NCI-H460 (cell line): ENCODE measurements at places on chromosomes 12 and 14.
A peak's percentile ranks its signal among the peaks of the same experiment; 100 is the strongest.

DNA sequence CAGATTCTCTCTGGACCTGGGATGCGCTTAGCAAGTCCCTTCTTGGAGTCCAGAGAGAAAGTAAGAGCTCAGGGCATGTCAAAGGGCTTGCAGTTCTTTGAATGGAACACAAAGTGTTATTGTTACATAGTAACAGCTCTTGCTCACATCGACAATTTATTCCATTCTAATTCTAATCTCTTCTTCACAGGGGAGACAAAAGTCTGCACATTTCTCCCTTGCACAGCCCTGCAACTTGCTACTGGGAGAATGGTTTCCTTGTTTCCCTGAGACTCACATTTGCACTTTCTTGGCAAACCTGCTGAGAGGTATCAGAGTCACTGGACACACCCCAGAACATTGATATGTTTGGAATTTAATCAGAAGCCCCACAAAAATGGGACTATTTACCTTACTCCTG, 209.9 kb upstream of the IGF1 start:
- DNase-seq = no peak

- no peak for DNase-seq
Observed at GRCh38 chr14:99508896-99509629, 27.9 kb downstream of the CCNK start.

- no peak for DNase-seq
Observed at GRCh38 chr12:92486443-92487137, 216.2 kb upstream of the PLEKHG7 start.

- no peak for DNase-seq
Observed at GRCh38 chr12:104816845-104817503, 141.1 kb downstream of the SLC41A2 start.

GRCh38 chr14:62126879-62127478, 364.8 kb downstream of the SNAPC1 start:
- peak; percentile 58 for DNase-seq

- no peak for DNase-seq
Observed at GRCh38 chr12:40614923-40615322, 77.3 kb upstream of the CNTN1 start.

DNA sequence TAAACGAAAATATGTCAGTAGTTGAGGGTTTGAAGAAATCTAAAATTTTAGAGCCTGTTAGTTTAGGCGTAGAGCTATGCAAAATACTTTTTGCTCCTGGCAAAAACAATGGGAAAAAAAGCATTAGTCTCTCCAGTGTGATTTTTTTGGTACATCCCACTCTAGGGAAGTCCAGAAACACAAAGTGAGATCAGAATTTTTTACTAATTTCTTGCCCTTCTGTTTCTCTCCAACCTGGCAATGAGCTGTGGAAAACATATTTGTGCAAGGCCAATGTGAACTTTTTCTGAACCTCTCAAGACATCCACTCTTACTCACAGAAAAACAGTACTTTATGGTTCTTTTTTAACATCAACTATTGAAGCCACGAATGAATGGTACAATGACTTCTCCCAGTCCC, 56.9 kb upstream of the DCN start:
- no peak for DNase-seq

- no peak for DNase-seq
Observed at GRCh38 chr14:68104518-68104917, 284.9 kb downstream of the RAD51B start.

- DNase-seq = no peak
Observed at GRCh38 chr12:50182461-50182860, 15.3 kb upstream of the CERS5 start.

- no peak for DNase-seq
Observed at GRCh38 chr12:6030081-6030480, 85.0 kb upstream of the ANO2 start.

DNA sequence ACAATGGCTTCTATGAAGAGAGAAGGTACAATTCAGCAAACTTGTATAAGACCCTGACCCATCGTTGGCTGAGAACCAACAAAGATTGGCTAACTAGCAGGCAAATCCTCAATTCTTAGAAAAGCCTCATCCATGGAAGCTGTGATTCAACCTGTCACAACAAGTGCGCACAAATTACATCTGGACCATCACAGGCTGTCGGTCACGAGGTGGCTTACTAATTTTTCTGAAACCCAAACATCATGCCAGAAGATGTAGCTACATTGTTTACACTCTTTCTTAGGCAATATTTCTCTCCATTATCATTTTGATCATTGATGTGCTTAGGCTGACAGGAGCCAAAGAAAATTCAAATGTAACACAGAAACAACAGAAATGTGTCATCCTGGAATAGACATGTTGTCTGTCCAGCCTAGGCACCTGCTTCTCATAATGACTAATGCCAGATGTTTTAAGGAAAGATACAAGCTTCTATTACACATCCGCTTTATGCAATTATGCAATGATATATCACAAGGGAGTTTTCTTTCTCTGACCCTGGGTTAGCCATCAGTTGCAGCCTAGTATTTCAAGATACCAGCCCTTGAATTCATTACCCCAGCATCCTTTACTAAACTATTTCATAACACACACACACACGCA, 92.9 kb upstream of the DIO2 start:
- no peak for DNase-seq

GRCh38 chr14:102911991-102912761, 10.3 kb upstream of the AMN start:
- DNase-seq = no peak

- DNase-seq = no peak
Observed at GRCh38 chr14:20603813-20604690, 12.9 kb upstream of the RNASE12 start.

DNA sequence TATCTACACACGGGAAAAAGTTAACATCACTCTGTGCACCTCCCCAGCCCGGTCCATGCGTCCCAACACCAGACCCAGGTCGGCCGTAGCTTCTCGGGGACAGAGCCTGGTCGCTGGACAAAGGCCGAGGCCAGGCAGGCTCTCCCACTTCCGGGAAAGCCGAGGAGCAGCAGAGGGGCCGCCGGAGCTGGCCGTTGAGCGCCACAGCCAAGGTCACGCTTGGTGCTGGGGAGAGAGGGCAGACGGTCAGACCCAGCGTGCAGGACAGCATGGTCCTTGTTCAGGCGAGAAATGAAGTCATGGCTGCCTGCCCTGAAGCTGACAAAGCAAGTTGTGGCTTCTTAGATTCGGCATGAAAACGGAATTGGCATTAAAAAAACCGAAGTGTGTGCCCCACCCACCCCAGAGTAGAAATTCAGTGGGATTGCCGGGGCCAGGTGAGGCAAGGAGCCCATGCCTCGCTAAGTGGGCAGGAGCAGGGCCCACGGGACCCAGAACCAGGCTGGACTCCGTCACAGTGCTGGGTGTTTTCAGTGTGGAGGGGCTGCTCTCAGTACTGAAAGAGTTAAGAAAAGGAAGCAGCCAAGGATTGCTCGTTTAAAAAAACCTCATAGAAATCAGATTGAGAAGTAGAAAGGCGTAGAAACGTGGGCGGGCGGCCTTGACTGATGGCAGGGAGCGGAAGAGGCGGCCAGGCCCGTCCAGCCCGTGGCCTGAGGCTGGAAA, 4.3 kb downstream of the ARL6IP4 start:
- DNase-seq = no peak

DNA sequence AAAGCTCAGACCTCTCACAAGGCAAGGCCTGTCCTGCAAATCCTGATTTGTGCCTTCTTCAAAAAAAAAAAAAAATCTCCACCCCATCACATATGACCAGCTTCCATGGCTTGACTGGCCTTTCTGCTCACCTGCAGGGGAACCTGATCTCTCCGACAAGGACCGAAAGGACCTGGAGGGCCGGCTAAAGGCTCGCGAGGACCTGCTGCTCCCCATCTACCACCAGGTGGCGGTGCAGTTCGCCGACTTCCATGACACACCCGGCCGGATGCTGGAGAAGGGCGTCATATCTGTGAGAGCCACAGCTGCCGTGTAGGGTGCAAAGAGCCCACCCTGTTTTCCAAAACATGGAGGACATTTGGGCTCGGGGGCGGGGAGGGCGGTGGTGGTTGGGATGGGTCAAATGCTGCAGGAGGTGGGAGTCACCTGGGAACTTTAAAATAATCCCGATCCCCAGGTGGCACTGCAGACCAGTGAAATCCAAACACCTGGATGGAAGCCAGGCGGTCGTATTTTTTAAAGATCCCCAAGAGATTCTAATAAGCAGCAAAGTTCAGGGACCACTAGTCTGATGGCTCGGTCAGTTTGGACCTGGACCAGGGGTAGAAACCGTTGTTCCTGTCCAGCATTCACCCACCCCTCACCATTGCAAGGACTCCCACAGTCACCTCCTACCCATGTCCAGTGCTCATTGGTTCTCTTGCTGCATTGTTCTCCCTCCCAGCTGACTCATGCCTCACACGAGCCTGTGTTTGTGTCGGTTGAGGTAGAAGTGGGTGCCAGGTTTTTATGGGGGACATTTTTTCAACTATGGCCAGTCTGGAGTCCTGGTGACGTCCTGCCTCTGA, 44.8 kb downstream of the FOXN4 start:
- peak; percentile 62 for DNase-seq

DNA sequence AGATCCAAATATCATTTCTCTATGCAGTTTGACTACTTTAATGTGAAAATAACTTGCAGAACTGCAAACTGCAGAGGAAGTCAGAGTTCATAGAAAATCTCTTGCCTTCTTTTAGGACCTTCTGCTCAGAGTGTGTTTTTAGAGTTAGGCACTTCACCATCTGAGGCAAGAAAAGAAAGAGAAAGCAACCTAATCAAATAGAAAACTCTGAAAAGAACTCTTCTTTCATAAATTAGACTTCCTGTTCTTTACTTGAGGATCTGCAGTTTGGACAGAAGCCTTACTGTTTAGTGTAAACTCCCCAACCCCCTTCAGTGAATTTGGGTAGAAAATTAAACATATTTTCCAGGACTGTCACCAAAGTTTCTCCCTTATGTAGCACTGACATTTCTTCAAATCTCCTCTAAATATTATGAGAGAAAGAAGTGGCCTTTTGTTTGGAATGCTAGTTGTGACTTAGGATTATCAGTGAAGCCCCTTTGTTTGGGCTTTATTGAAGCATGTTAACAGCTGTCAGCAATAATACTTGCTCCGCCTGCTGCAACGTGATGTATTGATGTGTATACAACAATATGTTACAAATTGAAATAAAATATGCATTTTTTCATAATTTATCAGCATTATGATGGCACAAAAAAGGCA, 99.5 kb downstream of the PDZRN4 start:
- no peak for DNase-seq

GRCh38 chr14:53953002-53953827, 3.4 kb downstream of the BMP4 start:
- no peak for DNase-seq

GRCh38 chr12:12817616-12818015, 4.5 kb downstream of the DDX47 start:
- DNase-seq = no peak

GRCh38 chr12:89750389-89751351, 42.0 kb upstream of the ATP2B1 start:
- no peak for DNase-seq

GRCh38 chr14:26775765-26776563, 178.1 kb upstream of the NOVA1 start:
- no peak for DNase-seq

DNA sequence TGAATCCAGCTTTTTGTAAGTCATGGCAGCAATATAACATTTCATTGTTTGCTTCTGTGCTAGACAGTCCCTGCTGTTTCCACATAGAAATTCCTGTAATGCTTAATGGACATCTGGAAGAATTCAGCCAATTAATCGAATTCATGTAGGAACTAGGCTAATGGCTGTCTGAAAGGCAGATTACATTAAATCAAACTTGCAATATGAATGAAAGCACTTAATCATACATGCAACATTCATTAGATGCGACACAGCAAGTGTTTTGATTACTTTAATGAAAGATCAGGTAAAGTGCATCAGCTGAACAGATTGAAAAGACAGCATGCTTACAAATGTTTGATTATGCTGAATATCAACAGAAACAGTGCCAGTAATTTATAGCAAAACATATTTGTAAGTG, 24.1 kb upstream of the INSM2 start:
- DNase-seq = no peak

DNA sequence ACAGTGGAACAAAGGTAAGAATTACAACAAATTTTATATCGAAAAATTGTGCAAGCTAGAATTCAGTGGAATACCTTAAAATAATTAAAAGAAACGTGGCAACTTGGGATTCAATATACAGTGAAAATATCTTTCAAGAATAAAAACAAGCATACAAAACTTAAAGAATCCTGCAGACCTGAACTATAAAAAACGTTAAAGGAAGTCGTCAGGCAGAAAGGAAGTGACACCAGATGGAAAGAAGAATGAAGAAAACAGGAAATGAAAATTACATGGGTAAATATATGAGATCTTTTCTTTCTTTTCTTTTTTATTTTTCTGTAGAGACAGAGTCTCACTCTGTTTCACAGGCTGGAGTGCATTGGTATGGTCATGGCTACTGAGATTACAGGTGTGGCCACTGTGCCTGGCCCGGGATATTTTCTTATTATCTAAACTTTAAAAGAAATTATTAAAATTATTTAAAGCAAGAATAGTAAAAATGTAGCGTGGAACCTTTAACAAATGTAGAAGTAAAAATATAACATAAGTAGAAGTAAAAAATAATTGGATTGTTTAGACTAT, 4.7 kb downstream of the MGP start:
- no peak for DNase-seq

- DNase-seq = no peak
Observed at GRCh38 chr14:72366619-72367018, 434.4 kb downstream of the RGS6 start.

GRCh38 chr12:116504438-116504837, 54.7 kb upstream of the MAP1LC3B2 start:
- no peak for DNase-seq

- no peak for DNase-seq
Observed at GRCh38 chr12:89210277-89210676, 142.0 kb downstream of the DUSP6 start.

DNA sequence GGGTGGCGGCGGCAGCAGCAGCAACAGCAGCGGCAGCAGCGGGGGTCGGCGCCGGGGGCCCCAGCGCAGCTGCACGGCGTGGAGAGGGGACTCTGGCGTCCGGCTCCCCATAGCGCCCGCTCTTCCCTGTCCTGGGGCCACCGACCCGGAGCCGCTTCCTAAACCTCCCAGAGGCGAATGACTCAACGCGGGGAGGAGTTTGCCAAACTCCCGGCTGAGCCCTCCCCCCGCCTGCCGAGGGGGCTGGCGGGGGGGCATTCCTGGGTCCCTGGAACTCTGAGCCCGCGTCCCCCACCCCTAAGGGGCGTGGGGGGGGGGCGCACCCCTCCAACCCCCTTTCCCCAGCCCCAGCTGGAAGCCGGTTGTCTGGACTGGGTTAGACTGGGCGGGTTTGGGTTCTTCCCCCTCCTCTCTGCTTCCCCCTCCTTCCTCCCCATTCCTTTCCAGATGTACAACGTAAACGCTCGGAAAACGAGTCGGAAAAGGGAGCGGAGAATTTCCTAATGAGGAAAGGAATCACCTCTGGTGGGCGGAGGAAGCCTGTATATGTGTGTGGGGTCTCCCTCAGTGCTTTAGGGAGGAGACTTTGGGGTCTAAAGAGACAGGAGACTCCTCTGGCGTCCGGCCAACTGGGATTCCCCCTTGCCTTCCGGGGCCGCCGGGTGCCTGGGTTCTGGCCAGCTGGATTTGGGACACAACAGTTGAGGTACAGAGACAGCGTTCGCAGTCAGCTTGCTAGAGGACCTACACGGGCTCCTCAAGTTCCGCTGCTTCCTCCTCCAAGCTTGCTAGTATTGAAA, at the start of gene ITGA5:
TSS of gene ITGA5 (minus strand) at position 179 of the 800 bp plus-strand sequence. CDS start at position 111, 68 bp downstream.
- peak; percentile 59 for DNase-seq

- peak; percentile 45 for DNase-seq
Observed at GRCh38 chr12:116759783-116760621, 21.9 kb downstream of the RNFT2 start.
